Cortex of kidney (tissue), 1 donor: ENCODE measurements at places on chromosomes 7 and 10.

- DNase-seq = no peak
Measured at GRCh38 chr10:71746344-71747037, 26.8 kb downstream of the VSIR start.

GRCh38 chr7:108001764-108002725, 916 bp downstream of the LAMB1 start:
- DNase-seq = no peak

- DNase-seq = no peak
Measured at GRCh38 chr7:5626498-5626897, 155.0 kb downstream of the RNF216 start.

DNA sequence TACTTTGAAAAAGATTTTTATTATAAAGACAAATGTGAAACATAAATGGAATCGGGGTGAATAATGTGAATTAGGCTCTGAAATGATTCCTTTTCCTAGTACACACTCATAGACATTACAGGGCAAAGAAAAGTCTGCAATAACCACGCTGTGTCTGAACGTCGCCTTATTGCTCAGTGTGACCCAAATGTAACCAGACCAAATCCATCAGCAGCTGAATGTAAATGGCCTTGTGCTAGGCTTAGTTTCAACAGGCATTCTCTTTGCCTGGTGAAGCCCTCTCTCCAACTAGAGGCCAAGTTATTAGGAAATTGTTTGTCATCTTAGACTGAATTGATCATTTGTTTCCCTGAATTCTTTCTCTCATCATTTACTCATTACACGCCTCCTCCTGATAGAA, 225.5 kb downstream of the CHCHD3 start:
- no peak for DNase-seq

- no peak for DNase-seq
Measured at GRCh38 chr7:126441745-126442144, 811.0 kb downstream of the GRM8 start.
